ENCODE measurements at places on chromosomes 16 and 17.
A peak's percentile ranks its signal among the peaks of the same experiment; 100 is the strongest.

DNA sequence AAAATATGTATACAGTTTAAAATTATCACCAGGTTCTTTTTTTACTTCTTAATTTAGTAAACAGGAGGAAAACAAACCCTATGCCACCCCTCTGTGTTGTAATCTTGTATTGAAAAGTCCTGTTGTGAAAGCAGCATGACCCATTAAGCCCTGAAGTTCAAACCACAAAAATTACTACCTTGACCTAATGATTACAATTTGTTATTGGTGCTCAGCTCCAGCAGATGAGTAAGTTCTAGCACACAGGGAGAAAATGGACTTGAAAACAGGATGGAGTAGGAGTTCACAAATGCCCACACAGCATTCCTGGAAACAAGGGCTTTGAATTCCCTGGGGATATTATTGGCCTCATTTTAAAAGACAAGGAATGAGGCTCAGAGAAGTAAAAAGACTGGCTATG lies 505.8 kb upstream of the ERCC4 start:
- no peak for DNase-seq

DNA sequence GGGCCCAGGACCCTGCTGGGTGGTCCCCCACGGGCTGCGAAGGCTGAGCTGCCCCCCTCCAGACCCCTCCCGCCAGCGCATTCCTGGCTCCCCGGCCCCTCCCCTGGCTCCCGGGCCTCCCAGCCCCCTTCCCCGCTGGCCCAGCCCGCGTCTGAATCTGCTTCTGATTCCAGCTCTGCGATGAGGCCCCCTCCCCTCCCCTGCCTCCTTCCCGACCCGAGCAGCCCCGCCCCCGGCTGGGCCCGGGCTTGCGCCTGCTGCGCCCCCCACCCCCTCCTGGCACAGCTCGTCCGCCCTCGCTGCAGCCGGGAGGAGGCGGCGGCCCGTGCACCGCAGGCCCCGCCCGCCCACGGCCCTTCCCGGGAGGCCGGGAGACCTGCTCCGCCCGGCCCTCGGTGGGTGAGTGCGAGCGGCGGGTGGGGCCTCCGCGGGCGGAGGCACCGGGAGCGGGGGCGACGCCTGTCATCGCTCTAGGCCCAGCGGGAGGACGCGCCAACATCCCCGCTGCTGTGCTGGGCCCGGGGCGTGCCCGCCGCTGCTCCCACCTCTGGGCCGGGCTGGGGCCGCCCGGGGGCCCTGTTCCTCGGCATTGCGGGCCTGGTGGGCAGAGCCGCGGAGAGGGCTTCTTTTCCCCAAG lies at the start of gene NTN3:
Gene NTN3, plus strand, starts transcription at position 282 of the 637 bp plus-strand sequence. CDS start 405 bp downstream, outside the sequence.
- DNase-seq, result no peak

- DNase-seq, result no peak
Observed at GRCh38 chr17:4811471-4811870, 4.5 kb downstream of the PLD2 start.

DNA sequence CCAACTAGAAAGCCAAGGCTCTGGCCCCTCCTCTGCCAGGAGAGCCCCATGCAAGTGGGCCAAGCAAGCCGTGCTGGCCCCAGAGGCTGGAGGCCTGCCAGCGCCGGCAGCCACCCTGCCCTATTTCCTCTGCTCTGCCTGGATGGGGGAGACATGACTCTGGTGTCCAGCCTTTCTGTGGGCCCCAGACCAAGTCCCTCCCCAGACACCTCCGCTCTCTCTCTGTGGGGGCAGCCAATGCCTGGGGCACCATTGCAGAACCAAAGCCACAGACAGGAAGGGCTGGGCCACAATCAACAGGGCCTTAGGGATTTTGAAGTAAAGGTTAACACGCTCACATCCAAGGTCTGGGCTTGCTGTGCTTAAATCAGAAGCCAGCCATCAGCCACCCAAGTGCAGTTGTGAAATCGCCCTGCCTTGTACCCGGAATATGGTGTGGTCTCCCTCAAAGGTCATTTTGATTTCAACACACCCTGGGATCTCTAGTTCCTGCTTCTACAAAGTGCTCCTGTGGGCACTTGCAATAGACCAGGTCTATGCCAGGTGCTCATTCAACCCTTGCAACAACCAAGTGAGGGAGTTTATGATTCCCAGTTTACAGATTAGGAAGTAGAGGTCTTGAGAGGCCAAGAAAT lies 63.5 kb upstream of the TEX2 start:
- peak; percentile 44 for DNase-seq

- DNase-seq, result no peak
Observed at GRCh38 chr17:55533608-55534007, 22.4 kb upstream of the SMIM36 start.

All from omental fat pad (tissue), 4 donors.